Activated CD4-positive, alpha-beta T cell treated with anti-CD3 and anti-CD28 coated beads, Interleukin-2, amount 50 U/mL, for 4 hours (primary cell): ENCODE measurements at places on chromosomes 3 and 15.

DNA sequence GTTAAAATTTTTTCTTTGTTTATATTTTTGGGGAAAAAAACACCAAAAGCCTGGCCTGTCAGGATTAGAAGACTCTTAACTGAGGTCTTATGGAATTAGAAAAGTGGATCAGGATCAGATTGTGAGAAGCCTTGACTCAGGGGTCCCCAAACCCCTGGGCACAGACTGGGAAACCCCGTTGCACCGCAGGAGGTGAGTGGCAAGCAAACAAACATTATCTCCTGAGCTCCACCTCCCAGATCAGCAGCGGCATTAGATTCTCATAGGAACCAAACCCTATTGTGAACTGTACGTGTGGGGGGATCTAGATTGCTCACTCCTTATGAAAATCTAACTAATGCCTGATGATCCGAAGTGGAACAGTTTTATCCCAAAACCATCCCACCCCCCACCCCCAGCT, 117.2 kb downstream of the TCF12 start:
- no peak for DNase-seq

- DNase-seq = no peak
Measured at GRCh38 chr15:33163816-33164215, 30.7 kb downstream of the FMN1 start.

- DNase-seq = no peak
Measured at GRCh38 chr15:76972389-76973361, 22.3 kb upstream of the PSTPIP1 start.

DNA sequence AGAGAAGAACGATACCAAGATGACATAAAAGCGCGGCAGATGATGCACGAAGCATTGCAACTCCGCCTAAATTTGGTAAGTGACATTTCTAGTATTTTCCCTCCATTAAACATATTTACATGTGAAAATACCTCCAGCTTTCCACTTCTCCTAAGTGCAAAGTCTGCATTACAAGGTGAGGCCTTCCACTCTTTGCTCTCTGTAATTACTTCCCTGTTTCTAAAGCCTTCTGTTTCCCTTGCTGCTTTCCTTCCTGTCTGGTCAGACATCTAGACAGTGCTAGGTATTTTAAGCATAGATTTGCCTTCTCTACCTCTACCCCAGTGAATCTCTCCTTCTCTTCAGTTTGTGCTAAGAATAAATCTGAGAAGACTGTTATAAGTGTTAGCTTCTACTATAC, 1.9 kb downstream of the P2RY12 start:
- DNase-seq = no peak

- DNase-seq = no peak
Measured at GRCh38 chr3:124843506-124844177, 43.5 kb downstream of the ITGB5 start.
